ENCODE measurements at places on chromosomes 1 and 21.

DNA sequence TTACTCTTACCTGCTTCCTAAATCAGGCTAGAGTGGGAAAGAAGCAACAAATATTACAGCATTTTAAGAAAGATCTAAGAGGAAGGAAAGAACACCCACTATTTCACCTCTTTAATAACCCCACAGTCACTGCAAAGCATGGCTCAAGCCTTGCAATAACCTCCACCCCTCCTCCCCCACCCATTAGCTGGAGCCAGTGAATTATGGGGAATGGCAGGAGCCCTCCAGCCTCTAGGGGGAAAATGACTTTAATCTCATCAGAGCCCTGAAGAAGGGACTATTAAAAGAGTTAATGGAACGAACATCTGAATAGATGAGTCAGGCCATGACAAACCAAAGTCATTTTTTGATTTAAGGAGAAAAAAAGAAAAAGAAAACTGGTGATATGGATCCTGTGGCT lies 630.7 kb upstream of the PLXNA2 start:
- no peak for DNase-seq

DNA sequence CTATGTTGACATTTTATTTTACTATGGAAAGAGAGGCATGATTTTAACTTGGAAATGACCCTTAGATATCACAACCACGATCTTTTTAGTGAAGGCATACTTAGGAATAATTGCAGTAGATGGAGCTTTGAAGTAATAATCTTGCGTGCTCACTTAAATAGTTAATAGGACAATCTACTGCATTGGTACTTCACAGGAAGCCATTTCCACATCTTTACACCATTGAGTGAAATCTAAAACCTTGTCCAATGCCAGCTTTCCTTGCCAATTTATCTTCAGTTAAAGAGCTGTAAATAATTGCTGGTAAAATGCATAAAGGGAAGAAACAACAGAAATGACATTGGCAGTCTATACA lies 586.3 kb downstream of the ADGRL2 start:
- DNase-seq = no peak

DNA sequence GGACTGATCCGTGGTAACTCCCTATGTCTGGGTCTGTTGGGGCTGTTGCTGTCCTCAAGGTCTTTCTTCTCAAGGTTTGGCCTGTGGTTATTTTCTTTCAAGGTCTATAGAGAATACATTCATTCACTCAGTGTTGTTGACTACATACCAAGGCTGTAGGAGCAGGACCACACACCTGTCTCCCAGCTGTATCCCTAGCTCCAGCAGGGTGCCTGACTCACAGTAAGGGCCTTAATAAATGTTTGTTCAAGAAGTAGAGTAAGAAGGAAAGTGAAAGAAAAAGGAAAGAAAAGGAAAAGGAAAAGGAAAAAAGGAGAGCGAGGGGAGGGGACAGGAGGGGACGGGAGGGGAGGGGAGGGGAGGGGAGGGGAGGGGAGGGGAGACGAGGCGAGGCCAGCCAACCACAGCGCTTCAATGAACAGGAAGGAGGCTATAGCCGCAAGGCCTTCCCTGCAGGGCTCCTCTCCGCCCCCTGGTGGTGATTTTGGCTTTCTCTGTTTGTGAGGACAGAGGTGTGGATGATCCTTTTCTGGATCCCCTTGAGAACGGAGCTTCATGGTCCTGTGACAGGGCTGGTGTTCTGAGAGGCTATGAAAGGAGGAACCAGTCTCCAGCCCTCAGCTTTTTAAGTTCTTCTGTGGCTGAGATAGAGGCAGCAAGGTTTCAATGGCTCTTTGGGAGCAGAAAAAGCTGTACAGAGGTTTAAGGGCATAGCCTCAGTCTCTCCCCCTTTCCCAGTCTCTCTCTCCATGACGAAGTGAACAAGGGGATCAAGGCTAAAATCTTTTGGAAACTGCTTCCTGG lies 30.6 kb upstream of the LCE5A start:
- no peak for DNase-seq

DNA sequence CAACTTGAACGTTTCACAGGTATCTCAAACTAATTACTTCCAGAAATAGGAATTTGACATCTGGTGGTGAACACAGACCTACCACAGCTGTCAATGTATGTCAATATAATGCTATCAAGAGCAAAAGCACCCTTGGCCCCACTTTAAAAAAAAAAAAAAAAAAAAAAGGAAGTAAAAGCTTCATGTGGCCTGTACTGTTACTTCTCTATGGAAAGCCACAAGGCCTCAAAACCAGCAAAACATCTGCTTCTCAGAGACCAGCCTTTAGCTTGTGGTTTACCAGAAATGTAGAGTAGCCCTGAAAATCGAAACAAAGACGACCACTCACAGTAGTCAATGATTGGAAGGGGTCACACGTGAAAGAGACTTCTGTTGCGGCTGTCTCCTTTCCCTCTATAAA lies 109.6 kb downstream of the SLC45A1 start:
- no peak for DNase-seq

DNA sequence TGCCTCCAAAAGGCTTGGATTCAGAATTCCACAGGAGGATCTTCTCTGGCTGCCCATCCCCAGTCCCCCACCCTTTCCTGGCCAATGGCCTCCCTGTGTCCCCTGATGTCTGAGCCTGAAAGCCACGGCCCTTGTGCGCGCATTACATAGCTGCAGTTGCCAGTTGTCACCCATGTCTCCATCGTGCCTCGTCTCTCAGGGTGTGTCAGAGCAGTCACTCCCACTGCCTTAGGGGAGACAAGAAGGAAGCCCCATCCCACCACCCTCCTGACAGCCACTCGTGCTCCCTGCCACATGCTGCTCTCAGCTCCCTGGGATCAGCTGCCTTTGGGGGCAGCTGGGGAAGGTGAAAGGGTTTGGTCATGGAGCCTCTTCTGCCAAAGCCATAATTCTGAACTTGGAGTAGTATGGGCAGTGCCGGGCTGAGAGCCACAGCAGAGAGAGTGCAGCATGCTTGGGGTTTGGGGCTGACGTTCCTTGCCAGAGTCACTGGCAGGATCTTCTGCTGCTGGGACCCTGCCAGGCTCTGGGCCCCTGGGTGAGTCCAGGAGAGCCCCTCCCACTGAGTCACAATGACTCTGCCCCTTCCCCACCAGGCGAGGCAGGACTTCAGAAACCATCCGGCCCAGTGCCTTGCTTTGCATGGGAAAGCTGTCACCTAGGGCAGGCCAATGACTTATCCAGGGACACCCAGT lies 285.9 kb upstream of the VAMP3 start:
- DNase-seq = no peak

GRCh38 chr1:186899977-186900376 lies 71.2 kb downstream of the PLA2G4A start:
- DNase-seq = no peak

DNA sequence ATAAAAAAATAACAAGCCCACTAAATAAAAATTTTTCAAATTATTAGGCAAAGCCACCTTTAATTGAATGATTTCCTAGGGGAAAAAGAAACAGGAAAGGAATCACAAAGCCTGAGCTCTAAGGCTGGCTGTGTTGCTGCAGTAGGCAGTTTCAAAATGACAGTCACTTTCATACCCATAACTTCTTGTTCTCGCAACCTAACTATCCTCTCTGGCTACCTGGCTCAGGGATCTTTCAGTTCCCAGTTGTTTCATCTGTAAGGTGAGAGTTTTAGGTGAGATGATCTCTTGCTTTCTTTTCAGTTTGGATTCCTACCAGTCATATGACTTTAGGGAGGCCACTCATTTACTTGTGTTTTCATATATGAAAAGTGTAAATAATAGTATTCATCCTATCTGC lies 226.1 kb downstream of the ASTN1 start:
- DNase-seq = no peak

GRCh38 chr1:119818181-119818580 lies 6.9 kb upstream of the REG4 start:
- no peak for DNase-seq

DNA sequence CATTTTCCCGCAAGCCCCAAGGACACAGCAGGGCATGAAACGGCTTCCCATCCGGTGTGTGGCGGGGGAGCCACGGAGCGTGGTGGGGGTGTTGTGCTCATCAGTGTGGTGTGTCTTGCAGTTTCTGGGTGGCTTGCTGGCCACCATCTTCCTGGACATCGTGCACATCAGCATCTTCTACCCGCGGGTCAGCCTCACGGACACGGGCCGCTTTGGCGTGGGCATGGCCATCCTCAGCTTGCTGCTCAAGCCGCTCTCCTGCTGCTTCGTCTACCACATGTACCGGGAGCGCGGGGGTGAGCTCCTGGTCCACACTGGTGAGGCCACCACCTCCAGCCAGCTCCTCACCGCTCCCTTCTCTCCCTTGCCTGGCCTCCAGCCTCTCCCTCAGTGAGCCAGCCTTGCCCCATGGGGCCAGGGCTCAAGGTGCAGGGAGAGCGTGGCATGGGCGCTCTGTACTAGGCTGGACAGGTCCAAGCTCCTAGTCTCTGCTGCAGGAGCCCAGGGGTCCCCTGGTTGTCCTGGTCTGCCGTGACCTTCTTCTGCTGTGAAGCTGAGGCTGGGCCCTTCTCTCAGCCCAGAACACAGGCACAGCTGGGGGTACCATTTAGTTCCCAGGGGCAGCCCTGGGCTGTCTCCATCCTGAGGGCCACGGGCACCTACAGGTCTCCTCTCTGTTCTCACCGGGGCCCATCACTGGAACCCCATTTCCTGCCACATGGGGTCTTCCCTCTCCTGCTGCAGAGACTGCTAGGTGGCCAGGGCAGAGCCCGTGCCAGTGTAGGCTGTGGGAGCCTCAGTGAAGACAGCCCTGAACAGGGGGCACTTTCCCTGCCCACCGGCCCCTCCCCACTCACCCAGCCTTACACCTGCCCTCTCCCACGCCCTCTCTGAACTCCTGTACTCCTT lies 12.6 kb downstream of the AGTRAP start:
- no peak for DNase-seq

DNA sequence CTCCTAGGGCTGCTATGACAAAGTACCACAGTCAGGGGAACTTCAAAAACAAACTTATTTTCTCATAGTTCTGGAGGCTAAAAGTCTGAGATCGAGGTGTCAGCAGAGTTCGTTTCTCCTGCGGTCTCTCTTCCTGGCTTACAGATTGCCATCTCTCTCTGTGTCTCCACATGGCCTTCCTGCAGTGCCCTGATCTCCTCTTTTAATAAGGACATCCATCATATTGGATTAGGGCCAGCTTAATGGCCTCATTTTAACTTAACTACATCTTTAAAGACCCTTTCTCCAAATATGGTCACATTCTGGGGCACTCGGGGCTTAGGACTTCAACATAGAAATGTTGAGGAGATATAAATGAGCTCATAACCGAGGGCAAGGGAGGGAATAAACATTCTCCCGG lies 12.2 kb downstream of the C1orf74 start:
- DNase-seq = no peak

GRCh38 chr1:66090859-66091457 lies 298.3 kb downstream of the PDE4B start:
- DNase-seq = no peak

DNA sequence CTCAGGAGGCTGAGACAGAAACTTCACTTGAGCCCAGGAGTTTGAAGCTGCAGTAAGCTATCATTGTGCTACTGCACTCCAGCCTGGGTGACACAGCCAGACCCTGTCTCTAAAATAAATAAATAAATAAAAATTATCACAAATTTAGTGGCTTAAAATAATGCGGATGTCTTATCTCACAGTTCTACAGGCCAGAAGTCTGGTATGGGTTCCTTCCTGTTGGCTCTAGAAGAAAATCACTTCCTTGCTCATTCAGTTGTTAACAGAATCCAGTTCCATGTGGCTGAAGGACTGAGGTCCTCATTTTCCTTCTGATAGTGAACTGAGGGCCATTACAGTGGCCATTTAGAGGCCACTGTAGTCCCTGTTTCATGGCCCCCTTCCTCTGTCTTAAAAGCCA lies 94.6 kb upstream of the S1PR1 start:
- no peak for DNase-seq

DNA sequence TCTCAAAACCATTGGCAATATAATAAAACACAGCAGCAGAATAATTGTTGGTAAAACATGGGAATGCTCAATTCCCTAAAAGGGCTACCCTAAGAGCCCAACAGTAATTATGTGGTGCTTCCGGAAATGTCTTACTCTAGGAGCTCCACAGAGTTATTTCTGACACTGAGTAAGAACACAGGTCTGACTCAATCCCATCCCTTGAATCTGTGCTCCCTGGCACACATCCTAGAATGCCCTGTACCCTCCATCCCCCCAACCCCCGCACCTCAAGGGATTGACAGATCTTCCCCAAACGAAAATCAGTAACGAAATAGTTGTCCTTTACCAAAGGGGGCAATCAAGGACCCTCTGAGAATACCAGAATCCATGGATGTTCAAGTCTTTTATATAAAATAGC lies 71.9 kb downstream of the SMYD2 start:
- no peak for DNase-seq

DNA sequence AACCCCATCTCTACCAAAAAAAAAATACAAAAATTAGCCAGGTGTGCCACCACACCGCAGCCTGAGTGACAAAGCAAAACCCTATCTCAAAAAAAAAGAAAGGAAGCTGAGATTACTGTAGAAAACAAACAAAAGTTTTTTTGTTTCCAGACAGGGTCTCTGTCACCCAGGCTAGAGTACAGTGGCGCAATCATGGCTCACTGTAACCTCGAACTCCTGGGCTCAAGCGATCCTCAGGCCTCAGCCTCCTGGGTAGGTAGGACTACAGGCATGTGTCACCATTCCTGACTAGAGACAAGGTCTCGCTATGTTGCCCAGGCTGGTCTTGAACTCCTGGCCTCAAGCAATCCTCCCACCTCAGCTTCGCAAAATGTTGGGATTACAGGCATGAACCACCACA lies 2.8 kb upstream of the PYGO2 start:
- DNase-seq = no peak

DNA sequence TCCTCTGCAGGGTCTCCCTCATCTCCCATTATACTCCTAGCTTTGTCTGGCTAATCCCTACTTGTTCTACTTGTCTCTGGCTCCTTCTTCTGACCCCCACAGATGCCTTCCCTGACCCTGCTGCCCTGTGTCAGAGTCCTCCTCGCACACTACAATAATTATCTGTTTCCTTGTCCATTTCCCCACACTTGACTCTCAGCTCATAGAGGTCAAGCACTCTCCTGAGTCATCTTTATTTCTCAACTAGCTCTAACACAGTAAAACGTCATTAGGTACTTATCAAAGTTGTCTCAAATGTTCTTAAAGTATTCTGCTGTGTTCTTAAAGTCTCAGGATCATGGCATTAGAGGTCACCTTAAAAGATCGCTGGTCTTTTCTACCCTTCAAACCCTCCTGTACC lies 47.1 kb downstream of the C8A start:
- no peak for DNase-seq

GRCh38 chr1:29708796-29709703 lies 472.7 kb downstream of the PTPRU start:
- DNase-seq = peak; percentile 18

DNA sequence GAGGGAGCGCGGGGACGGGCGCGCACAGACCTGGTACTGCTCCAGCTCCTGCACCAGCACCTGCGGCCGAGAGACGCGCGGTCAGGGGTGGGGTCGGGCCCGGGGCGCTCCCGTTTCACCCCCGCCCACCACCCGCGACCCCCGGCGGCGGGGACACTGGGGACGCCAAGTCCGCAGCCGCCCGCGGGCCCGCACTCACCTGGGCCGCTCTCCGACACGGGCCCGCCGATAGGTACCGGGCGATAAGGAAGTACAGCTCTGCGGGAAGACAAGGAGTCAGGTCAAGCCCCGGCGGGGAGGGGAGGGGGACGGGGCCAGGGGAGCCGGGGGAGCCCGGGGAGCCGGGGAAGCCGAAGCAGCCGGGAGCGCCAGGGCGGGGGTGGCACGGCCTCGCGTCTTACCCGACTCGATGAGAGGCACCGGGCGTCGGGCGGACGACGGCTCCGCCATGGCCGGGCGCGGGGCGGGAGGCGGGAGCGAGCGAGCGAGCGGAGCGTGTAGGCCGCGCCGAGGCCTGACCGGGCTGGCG lies 326 bp downstream of the BRWD1 start:
- no peak for DNase-seq

Data from NCI-H187 (cell line).